ENCODE measurements at places on chromosomes 6 and 20.

- no peak for DNase-seq
These were observed 111.9 kb downstream of the TBX18 start for GRCh38 chr6:84652356-84653026.

GRCh38 chr6:31007694-31008093, 2.6 kb upstream of the MUC22 start:
- DNase-seq: no peak

- no peak for DNase-seq
These were observed 8.7 kb downstream of the ZNF335 start for GRCh38 chr20:45963059-45964005.

DNA sequence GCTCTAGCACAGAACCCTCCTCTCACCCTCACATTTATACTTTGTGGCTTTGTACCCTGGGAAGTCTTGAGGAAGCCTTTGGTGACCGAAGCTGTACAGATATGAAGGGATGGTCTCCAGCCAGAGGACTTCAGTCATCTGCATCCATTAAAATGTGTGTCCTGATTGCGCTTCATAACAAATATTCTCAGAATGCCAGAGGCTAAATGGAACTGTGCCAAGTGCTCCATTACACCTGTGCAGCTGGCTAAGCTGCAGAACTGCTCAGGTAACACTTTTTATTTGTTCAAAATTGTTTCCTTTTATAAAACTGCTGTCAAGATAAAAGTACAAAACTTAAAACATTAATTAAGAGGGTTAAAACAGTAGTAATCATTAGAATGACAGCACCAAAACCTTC, 22.3 kb downstream of the TPBG start:
- DNase-seq: no peak

DNA sequence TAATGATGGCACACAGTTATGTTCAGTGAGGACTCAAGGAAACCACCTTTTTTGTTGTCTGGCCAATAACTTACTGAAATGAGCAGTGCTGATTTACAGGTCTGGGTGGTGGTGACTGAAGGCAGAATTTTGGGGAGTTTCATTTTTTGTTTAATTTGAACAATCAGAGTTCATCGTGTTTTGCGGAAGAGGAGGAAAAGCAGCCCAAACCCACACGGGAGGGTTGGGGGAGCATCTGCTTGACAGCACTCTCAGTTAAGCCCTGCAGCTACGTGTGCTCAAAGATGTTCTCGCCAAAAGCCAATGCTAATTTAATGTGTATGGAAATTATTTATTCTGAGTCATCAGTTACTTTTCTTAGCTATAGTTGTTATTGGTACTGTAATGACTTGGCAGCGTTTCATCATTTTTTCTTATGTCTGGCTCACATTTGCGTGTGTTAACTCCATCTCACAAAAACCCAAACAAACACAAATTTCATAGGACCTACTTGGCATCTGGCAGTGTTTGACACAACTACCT, 89.2 kb downstream of the UST start:
- DNase-seq: no peak

DNA sequence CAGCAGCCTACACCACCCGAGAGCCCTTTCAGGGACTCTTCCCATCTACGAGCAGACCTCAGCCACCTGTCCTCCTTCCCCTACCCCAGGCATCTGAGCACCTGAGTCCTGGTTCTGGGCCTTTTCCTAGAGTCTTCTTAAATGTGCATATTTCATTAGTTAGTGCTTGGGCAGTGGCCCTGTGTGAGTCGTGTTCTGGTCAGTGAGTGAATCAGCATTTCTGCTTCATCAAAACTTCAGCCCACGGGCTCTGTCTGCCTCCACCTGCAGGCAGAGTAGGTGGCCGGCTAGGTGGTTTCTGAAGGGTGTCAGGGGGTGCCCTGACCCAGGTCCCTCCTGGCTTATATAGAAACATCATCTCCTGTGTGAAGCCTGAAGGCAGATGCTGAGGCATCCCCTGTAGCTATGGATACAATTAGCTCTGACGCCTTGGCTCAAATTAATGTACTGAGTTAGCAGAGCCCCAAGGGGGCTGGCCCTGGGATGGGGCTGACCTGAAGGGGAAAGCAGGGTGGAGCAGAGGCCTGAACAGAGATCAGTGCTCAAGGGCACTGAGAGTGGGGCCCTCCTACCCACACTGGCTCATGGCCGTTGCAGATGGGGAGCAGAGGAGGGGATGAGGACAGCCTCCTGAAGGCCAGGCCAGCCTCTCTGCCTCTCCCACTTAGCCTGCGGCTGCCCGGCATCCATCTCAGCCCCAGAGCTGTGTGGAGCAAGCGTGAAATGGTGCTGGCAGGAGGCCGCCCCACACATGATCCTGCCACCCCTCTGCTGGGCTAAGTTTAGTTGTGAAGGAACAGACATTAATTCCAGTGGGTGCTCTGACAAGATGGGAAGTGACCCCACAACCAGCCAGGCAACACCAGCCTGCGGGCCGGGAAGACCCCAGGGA, 13.6 kb downstream of the IP6K3 start:
- DNase-seq: no peak

- peak; percentile 37 for DNase-seq
These were observed 3.3 kb downstream of the SPEF1 start for GRCh38 chr20:3777716-3778629.

- no peak for DNase-seq
These were observed 763 bp downstream of the TMEM14A start for GRCh38 chr6:52671676-52672075.

DNA sequence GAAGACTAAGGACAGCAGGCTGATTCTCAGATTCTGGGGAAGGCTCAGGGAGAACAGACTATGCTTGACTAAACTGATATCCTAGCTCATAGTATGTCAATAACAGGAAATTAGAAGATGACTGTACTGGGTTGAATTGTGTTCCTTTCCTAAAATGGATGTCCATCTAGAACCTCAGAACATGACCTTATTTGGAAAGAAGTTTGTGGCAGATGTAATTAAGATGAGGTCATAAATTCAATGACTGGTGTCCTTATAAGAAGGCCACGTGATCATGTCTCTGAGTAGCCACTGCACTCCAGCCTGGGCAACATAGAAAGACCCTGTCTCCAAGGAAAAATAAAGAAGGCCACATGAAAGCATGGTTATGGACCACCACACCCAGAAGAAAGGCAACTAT, 113.9 kb upstream of the STMND1 start:
- DNase-seq: no peak

DNA sequence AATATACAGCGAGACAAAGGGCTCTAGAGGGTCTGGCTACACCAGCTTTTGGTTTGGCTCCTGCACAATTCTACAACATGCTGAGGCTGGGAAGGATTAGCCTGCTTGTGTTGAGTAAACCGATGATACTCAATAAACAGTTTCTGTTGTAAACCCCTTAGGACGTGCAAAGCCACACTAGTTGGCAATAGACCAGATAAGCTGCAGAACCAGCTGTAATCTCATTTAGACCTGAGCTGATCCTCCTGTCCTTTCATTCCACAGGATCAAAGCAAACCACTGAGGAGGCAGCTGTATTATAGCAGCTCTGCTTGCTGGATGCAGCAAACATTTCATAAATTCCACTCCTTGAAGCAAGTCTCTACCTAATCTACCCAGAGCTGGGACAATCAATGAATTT, 79.7 kb downstream of the MMS22L start:
- DNase-seq: no peak

DNA sequence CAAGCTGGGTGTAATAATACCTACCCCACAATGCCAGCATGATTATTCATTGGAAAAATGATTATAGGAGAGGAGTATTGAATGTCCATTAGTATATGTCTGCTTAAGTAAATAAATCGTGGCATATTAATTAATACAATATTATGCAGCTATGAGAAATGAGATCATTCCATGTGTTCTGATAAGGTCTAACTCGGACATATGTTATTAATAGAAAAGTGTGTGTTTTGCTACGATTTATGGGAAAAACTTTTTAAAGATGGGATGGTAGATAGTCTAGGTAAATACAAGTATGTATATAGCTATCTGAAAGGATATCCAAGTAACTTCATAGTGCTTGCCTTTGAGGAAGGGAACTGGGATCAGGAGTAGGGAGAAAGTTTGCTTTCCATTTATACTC, 61.5 kb upstream of the CDKAL1 start:
- DNase-seq: no peak

DNA sequence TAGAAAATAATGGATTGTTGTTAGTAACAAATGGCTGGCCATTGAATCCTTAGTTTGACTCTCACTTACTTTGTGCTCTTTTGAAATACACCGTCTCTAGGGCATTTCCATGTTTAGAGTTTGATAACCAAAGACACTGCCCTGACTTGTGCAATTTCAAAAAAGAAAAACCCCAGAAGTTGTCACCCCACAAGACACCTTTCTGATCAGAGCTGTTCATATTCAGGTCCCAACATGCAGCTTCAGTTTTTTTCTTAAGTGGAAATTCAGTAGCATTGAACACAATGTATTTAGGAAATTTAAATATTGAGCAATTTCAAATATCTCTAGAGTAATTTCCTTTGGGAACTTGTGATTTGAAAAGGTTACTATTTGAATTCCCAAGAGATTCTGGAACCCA, 19.4 kb downstream of the CRYBG1 start:
- DNase-seq: no peak

DNA sequence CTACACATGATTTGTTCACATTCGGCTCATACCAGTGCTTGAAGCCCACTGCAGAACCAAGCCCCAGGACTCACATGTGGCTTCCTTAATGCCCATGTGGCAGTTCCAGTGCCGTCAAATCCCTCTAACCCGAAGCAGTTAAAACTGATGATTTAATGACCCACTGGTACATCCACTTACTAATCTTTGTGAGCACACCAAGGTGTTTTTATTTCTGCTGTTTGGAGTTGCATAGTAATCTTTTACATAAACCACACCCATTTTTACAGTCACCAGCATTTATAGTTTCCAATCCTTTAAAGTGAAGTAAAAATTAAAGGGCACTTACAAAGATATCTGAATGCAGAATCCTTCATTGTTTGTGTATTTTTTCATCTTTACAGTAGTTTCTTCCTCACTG, 232.0 kb downstream of the ANKRD60 start:
- no peak for DNase-seq

GRCh38 chr20:52789716-52790115, 182.4 kb upstream of the TSHZ2 start:
- DNase-seq: no peak

DNA sequence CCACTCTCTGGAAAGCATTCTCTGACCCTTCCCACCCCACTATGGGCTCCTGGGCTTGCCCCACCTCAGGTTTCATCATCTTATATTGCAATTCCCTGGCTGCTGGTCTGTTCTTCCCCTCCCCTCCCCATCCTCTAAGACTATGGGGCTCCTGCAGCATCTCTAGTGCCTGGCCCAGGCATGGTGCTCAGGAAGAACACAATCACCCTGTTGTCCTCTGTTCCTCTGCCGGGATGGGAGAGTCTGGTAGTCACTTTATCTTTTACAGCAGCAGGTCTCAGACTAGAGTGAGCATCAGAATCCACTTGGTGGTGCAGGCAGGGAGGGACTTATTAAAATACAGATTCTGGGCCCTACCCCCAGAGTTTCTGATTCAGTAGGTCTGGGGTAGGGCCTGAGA, 5.0 kb upstream of the LPIN3 start:
- no peak for DNase-seq

DNA sequence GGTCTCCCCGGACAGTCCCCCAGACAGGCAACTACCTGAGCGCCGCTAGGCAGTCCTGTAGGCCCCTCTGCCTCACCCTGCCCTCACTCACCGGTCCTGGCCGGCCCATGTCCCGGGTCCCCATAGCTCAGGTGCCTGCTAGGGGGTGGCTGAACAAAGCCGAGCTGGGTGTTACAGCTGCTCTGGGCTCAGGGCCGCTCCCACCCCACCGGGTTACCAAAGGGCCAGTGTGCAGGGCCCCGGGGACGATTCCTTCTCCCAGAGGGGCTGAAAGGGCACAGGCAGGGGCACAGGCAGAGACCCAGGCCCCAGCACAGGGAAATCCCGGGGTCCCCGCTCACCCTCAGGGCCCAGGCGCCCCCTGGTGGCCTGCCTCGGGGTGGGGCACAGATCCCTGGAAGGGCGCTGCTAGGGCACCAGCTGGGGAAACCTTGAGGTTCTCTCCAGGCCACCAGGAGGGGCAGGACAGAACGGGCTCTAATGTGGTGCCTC, 118.4 kb downstream of the GRM4 start:
- DNase-seq: peak; percentile 67

GRCh38 chr20:36308353-36308752, 2.2 kb downstream of the DLGAP4 start:
- no peak for DNase-seq

DNA sequence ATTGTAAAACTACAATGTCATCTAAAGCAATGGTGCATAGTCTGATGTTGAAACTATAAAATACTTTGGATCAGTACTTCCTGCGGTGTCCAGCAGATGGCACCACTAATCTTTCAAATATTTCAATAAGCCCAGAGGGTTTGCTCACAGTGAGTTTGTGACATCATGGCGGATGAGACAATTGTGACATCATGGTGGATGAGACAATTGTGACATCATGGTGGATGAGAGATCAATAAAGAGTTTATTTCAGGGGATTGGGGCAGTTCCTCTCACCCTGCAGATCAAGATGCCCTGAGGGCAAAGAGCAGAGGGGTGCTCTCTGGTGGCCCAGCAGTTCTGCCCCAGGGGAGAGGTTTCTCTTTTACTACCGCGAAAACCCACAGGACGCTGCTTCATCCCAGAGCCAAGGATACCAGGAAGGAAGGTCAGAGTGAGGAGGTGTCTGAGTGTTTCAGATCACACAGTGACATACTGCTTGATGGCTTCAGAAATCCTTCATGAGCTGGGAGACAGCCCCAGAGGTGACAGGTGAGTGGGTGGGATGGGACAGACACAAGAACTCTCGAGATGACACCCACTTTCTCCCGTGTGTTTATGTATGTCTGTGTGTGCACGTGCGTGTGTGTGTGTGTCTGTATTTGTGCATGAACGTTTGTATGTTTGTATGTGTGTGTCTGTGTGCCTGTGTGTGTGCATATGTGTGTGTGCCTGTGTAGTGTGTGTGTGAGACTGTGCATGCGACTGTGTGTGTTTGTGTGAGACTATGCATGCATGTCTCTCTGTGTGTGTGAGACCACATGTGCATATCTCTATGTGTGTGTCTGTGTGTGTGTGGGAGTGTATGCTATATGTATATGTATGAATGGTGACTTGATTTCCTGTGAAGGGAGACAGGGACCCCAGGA, 7.3 kb upstream of the ULBP2 start:
- DNase-seq: peak; percentile 70

- DNase-seq: no peak
These were observed 88.8 kb downstream of the FYN start for GRCh38 chr6:111784433-111784832.

DNA sequence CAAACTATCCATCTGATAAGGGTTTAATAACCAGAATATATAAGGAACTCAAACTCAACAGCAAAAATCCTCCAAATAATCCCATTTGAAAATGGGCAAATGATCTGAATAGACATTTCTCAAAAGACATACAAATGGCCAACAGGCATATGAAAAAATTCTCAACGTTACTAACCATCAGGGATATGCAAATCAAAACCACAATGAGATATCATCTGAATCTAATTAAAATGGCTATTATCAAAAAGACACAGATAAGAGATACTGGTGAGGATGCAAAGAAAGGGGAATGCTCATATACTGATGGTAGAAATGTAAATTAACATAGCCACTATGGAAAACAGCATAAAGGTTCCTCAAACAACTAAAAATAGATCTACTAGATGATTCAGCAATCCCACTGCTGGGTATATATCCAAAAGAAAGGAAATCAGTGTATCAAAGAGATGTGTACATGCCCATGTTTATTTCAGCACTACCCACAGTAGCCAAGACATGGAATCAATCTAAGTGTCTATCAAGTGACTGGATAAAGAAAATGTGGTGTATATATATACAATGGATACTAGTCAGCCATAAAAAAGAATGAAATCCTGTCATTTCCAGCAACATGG, 6.1 kb upstream of the BRD2 start:
- DNase-seq: no peak

- no peak for DNase-seq
These were observed 42.3 kb downstream of the UNC5CL start for GRCh38 chr6:40996591-40997233.
